Right ventricle myocardium superior (tissue), 1 donor: ENCODE measurements at places on chromosomes 6 and 20. TPM values are rescaled to one million over a fixed set of nuclear protein-coding genes. Genes with fewer than 3 reads are reported as not detected.

DNA sequence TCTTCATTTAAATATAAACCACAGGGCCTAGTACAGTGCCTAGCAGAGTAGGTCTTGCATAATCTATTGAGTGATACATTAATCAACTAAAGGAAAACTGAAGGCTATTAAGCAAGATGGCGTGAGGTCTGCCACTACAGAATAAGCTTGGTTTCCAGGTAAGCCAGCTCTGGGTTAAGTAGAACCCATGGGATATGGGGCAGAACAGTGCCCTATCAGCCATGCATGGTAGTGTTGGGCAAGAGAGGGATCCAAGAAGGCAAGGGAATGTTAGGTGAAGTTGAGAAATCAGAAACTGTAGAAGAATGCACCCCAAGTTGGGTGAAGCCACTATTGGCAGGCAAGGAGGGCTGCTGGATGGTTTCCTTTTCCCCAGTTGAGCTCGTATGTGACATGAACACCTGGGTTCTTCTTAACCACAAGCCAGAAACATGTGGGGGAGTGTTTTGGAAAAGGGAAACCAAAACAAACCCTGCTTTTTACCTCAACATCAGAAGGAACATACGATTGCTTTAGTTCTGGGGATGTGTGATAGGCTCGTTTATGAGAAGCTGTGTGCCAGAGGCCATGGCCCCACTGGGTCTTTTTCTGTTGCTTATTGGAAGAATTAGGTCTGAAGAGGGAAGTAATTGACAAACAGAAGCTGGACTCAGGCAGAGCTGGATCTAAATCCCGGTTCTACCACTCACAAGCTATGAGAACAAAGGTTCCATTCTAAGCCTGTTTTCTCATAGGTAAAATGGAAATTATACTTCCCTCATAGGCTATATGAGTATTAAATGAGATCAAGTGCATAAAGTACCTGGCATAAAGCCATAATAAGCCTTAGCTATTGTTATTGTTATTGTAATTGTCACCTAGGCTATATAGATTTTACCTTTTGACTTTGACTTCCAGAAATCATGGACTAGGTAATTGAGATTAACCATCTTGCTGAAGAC is 33.5 kb downstream of the NEDD9 start:
- no peak for DNase-seq

DNA sequence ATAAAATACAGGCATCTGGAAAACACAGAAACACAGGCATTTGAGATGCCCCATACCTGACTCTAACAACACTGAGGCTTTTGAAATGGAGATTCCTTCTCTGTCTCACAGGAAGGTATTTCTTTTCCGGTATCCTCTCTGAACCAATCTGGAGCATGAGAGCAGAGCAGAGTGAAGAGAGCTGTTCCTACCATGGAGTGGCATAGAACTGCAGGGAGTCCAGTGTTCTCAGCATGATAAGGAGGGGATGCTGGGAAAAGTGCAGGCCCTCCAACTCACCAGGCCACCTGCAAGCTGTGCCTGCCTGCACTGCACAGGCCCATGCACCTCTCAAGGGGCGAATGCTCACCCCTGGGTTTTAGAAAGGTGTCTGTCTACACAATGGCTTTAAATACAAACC is 89.2 kb downstream of the FOXA2 start:
- no peak for DNase-seq

- no peak for DNase-seq
Observed at GRCh38 chr6:15479761-15480160, 183.1 kb downstream of the DTNBP1 start.

DNA sequence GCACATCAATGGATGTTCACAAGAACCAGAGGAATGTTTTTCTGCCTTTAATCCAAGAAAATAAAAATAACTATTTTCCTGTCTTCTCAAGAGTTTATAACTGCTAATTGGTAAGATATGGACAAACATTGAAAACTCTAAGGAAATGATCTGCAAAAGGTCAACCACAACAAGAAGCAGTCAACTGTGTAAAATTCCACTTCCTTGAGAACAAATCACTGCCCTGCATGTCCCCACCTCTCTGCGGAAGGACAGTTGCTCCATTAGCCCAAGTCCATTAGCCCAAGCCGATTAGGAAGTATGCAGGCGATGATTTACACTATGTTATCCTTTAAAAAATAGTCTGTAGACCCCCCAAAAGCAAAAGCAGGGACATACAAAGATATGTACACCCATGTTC is 27.6 kb downstream of the SLC22A23 start:
- DNase-seq = no peak

LRRN4 gene
- not detected for total RNA-seq

CLDN20 gene
- total RNA-seq = not detected

CAP2 gene
- total RNA-seq = 118 TPM

NKX2-2 gene
- total RNA-seq = not detected

DNA sequence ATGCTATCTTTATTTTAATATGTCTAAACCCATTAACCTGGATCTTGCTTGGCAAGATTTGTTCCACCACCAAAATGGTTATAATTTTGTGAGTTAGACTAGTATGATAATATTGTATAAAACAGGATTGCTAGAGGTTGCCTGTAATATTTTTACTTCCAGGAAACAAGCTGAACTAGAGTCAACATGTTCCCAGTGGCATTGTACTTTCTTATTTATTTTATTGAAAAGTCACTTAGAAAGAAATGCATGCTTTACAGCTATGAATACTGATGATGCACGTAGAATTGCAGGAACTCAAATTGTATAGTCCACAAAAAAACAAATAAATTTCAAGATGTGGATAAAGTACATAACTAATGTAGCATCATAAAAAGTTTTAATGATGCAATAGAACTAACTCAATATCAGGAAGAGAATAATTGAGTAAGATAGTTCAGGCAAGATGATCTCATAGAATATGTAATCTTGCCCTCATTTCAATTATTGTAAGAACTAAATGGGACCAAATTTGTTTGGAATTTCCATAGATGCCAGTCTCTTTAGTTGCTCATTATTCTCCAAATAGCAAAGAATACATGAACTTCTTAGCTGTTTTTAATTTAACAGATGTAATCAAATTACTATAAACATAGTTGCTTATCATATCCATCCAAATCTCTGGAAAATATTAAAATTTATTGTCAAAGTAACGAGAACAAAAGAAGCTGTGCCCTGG is 451.8 kb downstream of the COL12A1 start:
- DNase-seq = no peak

ERVFRD-1 gene
- 0.05 TPM for total RNA-seq

GRCh38 chr6:104591573-104592334 is 268.0 kb downstream of the HACE1 start:
- DNase-seq = no peak

DNA sequence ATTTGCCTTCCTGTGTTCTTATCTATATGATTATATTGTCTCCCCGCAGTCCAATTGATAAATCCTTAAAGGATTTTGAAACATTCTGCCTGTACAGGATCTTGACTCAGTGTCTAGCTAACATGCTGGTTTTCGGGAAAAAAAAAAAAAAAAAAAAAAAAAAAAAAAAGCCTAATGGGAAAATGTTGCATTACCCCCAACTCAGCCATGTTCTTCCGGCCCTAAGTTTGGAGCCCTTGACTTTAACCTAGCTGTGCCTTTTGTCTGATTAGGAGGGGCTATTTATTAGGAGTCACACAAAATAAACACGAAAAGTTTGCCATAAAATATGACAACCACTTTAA is 244.4 kb upstream of the TCF21 start:
- no peak for DNase-seq

- no peak for DNase-seq
Observed at GRCh38 chr20:51220293-51220706, 197.4 kb upstream of the KCNG1 start.

DNA sequence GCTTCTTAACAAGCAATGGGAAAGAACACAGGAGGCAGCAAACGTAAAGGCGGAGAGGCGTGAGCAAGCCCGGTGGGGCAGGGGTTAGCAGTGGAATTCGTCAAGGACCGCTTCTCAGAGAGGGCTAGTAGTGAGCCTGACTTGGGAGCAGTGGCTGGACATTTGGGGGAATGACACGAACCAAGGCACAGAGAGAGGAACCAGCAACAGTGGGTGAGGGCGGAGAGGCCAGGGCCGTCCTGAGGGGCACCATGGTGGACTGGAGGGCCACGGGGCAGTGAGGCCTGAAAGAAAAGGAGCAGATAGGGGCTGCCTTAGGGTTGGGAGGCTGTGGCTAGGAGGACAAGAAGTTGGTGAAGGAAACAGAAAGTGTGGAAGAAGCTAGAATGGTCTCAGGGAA is 12.1 kb upstream of the ARID1B start:
- no peak for DNase-seq

- no peak for DNase-seq
Observed at GRCh38 chr6:9745966-9746365, 668.9 kb downstream of the TFAP2A start.

KIAA1755 gene
- 5.4 TPM for total RNA-seq

RAET1L gene
- total RNA-seq = not detected

DNA sequence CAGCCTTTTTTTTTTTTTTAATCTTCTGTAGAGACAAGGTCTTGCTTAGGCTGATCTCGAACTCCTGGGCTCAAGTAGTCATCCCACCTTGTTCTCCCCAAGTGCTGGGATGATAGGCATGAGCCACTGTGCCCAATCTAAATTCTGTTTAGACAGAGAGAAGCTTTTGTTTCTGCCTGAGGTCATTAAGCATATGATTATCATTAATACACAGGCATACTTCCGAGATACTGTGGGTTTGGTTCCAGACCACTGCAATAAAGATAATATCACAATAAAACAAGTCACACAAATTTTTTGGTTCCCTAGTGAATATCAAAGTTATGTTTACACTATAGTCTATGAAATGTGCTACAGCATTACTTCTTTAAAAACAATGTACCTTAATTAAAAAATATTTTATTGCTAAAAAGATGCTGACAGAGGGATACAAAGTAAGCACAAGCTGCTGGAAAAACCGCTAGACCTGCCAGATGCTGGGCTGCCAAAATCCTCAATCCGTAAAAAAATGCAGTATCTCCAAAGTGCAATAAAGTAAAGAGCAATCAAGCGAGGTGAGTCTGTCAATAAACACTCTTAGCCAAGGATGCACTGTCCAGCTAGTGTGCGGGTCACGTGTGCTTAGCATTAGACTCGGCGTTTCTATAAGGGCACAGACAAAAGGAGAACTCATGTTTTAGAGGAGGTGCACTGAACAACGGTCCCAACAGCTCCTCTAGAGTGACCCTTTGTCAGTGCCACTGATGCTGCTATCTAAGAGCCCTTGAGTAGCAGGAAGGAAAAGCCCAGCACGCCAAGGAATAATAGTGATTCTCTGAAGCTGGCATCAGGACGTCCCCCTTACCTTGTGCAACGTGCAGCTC is 16.1 kb downstream of the TXNDC5 start:
- DNase-seq = no peak

DNA sequence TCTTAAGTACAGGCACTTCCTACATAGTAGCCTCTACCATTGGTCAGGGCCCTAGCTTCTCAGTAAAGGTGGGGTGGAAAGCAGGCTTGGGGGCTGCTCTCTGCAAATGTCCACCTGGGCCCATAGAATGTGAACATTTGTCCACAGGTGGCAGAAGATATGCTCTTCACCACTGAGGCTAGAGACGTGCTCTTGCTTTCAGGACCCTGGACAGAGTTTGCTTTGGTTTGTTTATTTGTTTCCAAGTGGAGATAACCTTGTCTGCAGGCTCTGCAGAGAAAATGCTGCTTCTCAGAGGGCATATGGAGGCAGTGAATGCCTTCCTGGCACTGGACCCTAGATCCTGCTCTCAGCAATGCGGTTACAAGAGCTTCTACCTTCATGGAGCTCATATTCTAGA is 129.0 kb downstream of the F13A1 start:
- DNase-seq = no peak

GRCh38 chr6:159257846-159258245 is 88.6 kb downstream of the FNDC1 start:
- no peak for DNase-seq

DNA sequence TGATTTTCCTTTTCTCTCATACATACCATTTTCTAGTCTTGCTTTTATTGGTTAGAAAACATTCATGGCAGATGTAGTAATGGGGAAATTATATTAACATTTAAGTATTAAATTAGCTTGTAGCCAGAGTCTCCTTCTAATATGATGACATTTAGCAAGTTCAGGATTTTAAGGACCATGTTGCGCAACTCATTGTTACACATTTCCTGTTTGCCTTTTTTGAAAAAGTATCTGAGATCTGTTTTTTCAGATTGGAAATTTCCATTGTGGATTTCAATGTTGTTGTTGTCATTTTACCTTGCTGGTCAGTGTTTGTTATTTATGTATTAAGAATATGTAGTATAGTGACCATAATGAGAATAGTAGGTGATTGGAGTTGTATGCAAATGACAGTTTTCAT is 38.7 kb downstream of the CDKAL1 start:
- no peak for DNase-seq

DNA sequence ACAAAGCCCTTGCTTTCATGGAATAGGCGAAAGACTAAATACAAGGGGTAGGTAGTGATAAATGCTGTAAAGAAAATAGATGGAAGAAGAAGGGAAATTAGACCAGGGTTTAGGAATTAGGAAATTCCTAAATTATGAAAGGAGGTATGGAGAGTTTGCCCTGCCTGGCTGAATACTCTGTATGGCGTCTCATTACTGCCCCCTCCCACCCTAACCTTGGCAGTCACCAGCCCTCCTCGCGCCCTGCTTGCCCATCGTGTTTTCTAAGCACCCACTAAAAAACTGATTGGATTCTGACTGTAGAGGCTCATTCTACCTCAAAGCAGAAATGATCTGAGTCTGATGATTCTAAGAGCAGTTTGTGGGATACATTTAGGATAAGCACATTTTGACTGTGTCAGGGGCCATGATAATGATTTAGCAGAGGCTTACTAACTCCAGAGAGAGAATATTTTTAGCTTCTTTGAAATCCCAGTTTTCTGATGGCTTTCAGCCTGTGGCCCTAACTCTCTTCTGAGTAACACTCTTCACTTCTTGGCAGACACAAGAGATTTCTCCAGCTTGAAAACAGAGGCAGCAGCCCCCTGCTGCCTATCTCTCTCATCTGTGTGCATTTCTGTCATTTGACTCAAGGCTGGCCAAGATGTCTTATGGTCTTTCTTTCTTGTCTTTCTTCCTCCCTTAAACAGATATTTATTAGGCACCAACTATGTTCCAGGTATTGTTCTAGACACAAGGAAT is 1.4 kb upstream of the CHD6 start:
- no peak for DNase-seq

DNA sequence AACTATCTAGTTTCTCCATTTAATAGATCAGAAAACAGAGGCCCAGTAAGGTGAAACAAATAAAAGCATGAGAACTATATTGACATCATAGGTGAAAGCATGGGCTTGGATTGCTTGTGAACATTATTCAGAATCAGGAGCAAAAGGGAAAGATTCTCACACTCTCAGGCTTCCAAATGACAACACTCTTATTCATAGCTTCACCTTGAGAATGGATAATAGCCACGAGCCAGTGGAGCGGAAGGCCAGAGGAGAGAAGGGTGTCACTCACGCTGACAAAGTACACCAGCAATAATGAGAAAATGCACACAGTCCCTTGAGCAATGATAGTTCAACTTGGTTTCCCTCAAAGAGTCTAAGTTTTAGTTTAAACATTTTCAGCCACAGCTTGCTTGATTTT is 339.0 kb downstream of the TPBG start:
- DNase-seq = no peak

GRCh38 chr6:168415098-168415992 is 25.6 kb upstream of the SMOC2 start:
- no peak for DNase-seq
